ENCODE measurements at places on chromosomes 12 and 14.

GRCh38 chr12:6214633-6215032 lies 14.4 kb downstream of the CD9 start:
- DNase-seq = no peak

DNA sequence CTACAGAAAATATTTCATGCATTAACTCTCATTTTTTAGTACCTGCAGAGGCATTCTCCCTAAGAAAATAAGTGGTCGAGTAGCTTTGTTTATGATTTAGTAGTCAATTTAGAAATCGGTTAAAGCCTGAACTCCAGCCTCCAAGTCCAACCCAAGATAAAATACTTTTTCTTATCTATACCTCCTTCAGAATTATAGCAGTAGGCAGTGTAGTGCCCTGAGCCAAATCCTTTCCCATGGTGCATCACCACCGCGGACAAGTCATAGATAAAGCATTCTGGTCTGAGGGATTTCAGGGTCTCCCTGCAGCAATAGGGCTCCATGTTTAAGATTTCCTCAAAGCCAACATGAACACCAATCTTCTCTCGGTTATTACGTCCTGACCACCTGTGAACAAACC lies 30.5 kb downstream of the USP44 start:
- no peak for DNase-seq

DNA sequence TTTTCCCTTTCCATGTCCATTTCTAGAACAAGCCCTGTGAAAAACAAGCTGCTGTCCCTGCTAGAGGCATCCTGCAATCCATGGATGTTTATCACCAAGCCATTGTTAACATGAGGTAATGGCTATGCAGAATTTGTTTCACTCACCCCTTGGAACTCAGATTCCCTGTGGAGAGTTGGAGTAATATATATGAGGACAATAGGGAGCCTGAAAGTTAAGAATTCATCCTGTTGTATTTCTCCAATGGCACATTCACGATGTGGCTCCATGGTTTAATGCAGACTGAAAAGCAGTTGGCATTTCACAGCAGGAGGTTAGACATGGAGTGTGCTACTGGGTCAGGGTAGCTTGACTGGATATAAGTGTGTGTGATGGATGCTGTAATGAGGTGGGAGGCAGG lies 32.4 kb downstream of the GPR65 start:
- DNase-seq = no peak

GRCh38 chr12:124759841-124760503 lies 103.7 kb downstream of the SCARB1 start:
- no peak for DNase-seq

DNA sequence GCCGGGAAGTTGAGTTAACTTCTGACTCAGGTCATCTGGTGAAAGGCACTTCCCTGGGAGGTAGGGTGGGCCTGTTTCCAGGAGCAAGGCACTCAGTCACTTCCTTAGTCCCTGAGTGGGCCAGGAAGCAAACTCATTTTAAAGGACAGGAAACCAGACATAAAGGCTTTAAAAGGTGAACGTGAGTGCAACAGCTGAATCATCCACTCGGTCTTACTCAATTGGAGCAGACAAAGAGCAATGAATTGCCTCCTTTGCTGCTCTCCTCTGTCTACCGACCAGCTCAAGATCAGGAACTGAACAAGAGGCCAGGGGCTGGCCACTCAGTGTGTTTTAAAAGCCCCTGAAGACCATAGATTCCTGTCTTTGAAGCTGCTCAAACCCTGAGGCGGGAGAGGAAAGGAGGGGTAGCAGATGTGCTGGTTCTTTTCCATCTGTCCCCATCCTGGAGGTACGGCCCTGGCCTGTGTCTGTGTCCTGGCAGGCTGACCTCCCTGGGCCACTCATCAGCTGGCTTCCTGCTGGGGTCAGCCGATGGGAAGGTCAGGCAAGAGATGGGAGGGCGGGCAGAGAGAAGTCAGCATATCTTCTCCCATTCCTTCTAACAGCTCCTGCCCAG lies 148.9 kb downstream of the PPM1H start:
- DNase-seq = no peak

DNA sequence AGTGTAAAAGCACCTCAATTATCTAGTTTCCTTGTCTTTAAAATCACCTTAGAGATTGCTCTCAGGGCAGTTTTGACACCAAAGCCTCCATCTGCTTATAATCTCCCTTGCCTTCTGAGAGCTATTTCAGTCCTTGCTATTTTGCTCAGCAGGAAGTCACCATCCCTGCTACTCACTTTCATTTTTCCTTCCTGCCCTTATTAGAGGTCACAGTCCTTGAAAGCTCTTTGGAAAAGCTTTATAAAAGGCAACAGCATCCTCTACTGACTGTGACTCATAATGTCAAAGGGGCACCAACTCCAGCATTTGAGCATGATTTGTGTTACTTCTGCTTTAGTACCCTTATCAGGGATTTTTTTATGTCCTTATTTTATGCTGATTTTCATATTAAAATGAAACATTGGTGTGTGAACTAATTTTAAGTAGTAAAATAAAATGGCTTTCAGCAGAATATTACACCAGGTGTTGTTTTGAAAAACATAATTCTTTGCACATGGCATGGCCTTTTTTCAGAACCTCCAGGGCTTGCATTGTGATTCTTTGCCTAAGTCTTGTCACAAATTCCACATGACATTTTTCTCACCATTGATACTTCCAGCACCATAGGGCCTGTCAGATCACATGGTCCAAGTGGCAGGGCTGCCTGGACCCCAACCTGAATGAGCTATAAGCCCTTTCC lies 213.0 kb downstream of the ADAMTS20 start:
- DNase-seq = no peak

DNA sequence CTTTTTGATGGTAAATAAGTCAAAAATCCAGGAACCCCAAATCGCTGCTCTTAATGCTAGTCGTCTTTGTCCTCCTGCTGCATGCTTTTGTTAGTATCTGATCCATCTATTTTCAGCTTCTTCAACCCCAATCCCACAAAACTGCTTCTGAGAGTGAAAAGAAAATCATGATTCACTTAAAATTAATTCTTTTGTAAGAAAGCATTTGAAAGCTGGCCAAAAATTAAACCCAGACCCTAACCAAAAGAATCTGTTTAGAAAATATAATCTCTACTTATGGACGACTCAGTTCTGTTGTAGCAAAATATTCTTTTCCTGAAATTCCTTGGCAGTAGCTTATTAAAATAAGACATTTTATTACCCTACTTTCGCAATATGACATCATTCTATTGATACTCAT lies 443.6 kb upstream of the SYT1 start:
- no peak for DNase-seq

DNA sequence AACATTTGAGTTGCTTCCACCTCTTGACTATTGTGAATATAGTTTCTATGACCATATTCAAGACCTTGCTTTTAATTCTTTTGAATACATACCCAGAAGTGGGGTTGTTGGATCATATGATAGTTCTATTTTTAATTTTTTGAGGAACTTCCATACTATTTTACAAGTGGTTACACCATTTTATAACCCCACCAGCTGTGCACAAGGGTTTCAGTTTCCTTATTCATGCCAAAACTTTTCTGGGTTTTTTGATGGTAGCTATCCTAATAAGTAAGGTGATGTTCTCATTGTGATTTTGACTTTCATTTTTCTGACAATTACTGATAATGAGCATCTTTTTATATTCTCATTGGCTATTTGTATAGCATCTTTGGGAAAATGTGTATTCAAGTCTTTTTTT lies 109.4 kb upstream of the GARIN2 start:
- DNase-seq = no peak

- no peak for DNase-seq
Measured at GRCh38 chr14:24289649-24290280, 9.8 kb downstream of the DHRS1 start.

DNA sequence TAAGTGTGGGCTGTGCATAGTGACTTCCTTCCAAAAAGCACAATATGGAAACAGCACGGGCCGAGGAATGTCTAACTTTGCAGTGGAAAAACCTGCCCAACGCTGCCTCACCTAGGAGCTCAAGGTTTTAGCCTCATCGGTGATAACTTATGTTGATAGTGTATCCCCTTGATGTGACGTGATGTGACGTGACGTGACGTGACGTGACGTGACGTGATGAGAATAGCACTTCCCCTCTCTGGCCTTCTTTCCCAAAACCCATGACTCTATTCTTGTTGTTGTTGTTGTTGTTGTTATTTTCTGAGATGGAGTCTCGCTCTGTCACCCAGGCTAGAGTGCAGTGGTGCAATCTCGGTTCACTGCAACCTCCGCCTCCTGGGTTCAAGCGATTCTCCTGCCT lies 64.5 kb downstream of the KCNK13 start:
- no peak for DNase-seq

DNA sequence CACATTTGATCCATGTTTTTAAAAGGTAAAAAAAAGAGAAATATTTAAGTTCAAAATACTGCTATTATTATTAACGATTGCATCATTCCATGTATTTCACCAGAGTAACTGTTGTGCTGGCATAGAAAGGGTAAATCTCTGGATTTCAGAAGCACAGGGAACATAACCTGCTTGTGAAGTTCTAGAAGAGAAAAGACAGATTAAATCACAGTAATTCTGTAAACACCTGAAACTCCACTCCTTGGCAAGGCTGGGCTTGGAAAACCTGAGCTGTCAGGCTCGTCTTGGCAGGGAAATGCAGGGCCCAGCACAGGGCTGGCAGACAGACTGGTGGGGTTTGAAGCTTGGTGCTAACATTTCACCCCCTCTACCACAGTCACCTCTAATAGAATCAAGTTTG lies 35.1 kb downstream of the SVOP start:
- no peak for DNase-seq

DNA sequence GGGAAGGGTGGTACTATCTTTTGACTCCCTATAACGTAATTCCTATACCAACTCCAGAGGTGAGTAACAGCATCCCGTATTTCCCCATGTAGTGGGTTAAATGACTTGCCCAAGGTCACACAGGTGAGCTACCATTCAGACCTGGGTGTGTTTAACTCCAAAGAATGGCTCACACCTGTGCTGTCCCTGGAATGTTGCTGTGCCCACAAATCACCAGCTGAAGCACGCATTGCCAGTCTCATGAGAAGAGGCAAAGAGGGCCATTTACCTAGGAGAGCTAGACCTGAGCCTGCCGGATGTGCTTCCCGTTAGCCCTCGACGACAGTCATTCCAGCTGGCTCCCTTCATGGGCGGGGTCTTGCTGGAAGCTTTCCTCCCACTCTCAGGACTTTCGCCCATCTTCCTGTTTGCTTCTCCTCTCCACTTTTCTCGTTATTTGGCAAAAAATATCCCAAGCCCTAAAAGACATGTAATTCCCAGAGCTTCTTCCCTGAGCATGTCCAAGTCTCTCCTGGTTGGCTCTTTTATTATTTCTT lies 106.6 kb upstream of the VASH1 start:
- DNase-seq = no peak

GRCh38 chr12:90576707-90577106 lies 378.3 kb downstream of the CCER1 start:
- DNase-seq = no peak

All from activated CD8-positive, alpha-beta memory T cell treated with anti-CD3 and anti-CD28 coated beads, Interleukin-2, amount 50 U/mL, for 4 hours (primary cell).